ENCODE measurements at places on chromosomes 6 and 20.

GRCh38 chr6:19303383-19303782 is 533.8 kb upstream of the ID4 start:
- DNase-seq: no peak

GRCh38 chr20:37234254-37234581 is 27.4 kb downstream of the GHRH start:
- DNase-seq: no peak

DNA sequence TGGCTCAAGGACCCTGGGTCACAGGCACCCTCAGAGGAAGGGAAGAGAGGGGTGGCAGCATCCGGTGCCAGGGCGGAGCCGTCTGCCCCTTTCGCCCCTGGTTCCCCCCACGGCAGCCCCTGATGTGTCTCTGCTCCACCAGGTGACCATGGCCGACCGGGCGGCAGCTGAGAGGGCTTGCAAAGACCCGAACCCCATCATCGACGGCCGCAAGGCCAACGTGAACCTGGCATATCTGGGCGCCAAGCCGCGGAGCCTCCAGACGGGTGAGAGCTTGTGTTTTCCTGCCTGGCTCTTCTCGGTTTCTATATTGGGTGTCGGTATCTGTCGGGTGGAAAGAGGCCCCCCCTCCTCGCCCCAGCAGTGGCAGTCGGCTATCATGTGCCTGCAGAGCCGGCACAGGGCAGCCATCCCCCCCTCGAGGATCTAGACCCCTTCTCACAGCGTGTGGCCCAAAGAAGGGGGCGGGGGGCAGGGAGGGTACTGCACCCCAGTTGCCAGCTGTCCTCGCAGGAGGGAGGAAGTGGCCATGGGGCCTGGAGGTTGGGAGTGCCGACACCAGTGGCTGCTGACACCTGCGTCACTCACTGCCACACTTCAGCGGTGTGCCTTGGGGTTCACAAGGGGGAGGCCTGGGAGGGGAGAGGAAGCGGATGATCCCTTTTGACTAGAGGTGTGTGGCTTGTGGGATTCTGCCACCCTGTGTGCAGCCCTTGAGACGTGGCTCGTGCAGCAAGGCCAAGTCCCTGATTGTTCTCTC is 1.5 kb downstream of the RBM38 start:
- DNase-seq: peak; percentile 78

- DNase-seq: no peak
These were observed 30.4 kb downstream of the GABRR1 start for GRCh38 chr6:89186762-89187161.

DNA sequence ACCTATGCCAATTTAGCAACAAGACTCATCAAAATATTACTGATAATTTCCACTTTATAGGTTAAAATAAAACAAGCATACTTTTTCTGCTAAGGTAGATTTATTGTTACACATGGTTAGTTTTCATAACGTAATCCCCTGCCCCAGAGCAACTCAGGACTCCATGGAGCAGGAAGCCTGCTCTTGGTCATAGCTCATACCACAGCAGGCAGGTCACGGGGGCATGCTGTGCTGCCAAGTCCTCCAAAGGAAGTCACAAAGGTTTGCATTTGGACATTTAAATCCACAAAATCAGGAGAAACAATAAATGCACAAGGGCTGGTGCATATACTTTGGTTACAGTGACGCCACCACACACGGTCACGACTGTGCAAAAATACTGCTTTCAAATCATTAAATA is 12.5 kb downstream of the GZF1 start:
- no peak for DNase-seq

GRCh38 chr6:20732896-20733295 is 198.6 kb downstream of the CDKAL1 start:
- DNase-seq: no peak
